Frontal cortex (tissue), 4 donors: ENCODE measurements at places on chromosomes 3 and 15. TPM values are rescaled to one million over a fixed set of nuclear protein-coding genes. Genes with fewer than 3 reads are reported as not detected.

- no peak for DNase-seq
Measured at GRCh38 chr3:73490453-73491286, 134.1 kb downstream of the PDZRN3 start.

GRCh38 chr3:45760878-45761711, 35.2 kb downstream of the SLC6A20 start:
- peak; percentile 74 for DNase-seq

GRCh38 chr3:73427048-73427706, 197.6 kb downstream of the PDZRN3 start:
- DNase-seq, result no peak

RBPMS2 gene
- total RNA-seq, result under 0.01 TPM

GRCh38 chr3:65052101-65052500, 364.3 kb upstream of the ADAMTS9 start:
- no peak for DNase-seq

DNA sequence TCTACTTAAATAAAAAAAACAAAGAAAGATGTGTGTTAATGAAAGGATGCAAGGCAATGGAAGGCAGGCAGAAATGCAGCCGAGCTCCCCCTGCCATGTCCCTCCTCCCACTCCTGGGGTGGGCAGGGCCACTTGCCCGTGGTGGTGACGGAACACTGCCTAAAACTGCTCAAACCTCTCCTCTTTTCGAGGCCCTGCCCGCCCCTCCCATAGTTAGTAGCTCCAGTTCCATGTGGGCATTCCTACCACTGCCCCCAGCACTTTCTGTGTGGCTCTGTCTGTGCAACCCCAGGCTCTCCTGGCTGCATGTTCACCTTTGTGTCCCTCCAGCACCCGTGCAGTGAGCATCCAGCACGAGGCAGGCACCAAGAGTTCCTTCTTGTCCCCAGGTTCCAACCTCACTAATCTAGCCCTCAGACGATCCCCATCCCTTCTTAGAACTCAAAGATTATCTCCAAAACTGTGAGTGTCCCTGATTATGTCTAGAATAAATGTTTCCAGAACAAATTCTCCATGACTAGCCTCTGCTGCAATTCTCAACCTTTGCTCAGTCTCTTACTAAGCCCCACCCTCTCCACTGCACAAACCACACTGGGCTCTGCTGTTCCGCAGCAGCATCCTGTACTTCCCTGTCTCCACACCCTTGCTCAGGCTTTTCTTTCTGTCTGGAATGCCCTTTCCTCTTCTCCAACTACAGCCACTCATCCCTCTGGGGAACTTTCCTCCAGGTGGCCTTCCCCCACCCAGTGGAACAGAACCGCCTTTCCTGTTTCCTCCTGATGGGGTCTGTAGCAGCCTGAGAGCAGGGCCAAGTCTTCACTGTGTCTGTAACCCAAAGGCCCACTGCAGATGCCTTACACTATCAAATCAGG, 32.6 kb upstream of the SPTBN5 start:
- DNase-seq, result no peak

DNA sequence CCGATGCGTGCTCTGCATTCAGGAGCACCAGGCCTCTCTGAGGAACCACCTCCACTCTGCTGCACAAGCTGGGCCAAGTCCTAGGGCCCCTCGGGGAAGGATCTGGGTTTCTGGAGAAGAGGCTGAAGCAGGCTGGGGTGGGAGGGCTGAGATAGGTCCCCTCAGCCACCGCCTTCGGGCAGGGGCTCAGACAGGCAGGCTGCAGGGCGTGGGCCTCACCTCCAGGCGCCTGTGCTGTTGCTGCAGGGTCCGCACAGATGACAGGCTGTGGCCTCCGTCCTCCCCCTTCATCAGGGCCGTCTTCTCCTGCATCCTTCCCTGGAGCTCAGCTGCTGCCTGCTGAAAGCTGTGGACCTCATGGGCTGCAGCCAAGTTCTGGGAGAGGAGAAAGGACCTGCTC, 15.2 kb downstream of the PLA2G4B start:
- no peak for DNase-seq

- no peak for DNase-seq
Measured at GRCh38 chr3:30034246-30034991, 572.0 kb upstream of the TGFBR2 start.

- DNase-seq, result no peak
Measured at GRCh38 chr15:64343222-64343621, 12.8 kb downstream of the CSNK1G1 start.

GRCh38 chr3:186458306-186459107, 85.7 kb downstream of the CRYGS start:
- no peak for DNase-seq

DNA sequence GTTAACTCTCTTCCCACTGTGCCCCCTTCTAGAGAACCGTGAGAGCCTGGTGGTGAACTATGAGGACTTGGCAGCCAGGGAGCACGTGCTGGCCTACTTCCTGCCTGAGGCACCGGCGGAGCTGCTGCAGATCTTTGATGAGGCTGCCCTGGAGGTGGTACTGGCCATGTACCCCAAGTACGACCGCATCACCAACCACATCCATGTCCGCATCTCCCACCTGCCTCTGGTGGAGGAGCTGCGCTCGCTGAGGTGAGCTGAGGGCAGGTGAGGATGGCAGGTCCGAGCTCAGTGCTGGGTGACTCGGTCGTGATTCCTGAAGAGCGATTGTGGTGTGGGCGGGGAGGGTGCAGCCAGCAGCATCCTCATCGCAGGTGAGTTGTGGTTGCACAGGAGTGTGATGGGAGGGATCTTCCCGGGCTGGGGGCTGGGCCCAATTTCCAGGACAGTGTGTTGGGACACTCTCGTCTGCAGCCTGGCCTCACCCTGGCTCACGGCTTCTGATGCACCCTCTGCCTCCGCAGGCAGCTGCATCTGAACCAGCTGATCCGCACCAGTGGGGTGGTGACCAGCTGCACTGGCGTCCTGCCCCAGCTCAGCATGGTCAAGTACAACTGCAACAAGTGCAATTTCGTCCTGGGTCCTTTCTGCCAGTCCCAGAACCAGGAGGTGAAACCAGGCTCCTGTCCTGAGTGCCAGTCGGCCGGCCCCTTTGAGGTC, 8.0 kb downstream of the MCM2 start:
- DNase-seq, result no peak

GRCh38 chr3:158312560-158313141, 202.8 kb downstream of the RSRC1 start:
- no peak for DNase-seq

DNA sequence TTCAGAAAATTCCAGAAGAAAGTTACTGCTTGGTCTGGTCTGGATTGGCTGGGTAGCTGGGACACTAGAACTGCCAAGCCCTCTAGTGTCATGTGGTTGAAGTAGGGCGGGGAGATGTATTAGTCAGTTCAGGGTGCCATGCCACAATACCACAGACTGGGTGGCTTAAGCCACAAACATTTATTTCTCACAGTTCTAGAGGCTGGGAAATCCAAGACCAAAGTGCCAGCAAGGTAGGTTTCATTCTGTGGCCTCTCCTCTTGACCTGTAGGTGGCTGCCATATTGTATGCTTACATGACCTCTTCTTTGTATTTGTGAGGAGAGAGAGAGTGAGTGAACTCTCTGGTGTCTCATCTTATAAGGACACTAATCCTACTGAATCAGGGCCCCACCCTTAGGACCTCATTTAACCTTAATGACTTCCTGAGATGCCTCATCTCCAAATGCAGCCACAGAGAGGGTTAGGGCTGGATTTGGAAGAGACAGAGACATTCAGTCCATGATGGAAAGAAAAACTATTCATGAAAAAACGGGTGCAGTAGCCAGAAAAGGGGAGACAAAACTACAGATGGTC, 18.1 kb upstream of the ZSCAN2 start:
- DNase-seq, result no peak

GRCh38 chr3:187261541-187261969, 30.0 kb downstream of the MASP1 start:
- no peak for DNase-seq

FLNB gene
- 16.3 TPM for total RNA-seq

- DNase-seq, result no peak
Measured at GRCh38 chr3:29465836-29466235, 185.0 kb downstream of the RBMS3 start.

ARGFX gene
- total RNA-seq, result not detected

DUOXA2 gene
- total RNA-seq, result not detected

DNA sequence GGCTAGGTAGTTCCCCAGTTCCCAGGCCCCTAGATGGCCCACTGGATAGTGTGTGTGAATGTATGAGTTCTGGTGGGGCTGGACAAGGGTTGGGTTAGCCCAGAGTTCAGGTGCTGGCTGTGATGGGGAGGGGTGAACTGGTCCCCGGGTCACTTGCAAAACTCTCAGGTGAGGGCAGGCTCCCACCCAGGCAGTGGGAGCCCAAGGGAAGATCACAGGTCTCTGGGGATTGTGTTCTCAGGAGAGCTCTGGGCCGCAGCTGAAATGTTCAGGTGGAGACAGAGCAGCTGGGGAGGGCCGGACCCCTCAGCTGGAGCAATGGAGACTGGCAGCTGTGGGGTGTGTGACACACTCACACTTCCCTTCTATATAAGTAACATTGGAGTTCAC, 12.8 kb upstream of the FAM98B start:
- no peak for DNase-seq

GRCh38 chr3:178231645-178232044, 304.6 kb upstream of the KCNMB2 start:
- no peak for DNase-seq

PLSCR4 gene
- 5.7 TPM for total RNA-seq

GRCh38 chr3:71429597-71429988, 153.9 kb downstream of the FOXP1 start:
- no peak for DNase-seq

GRCh38 chr3:112395181-112395895, 62.4 kb downstream of the CD200 start:
- no peak for DNase-seq

- DNase-seq, result no peak
Measured at GRCh38 chr3:5217824-5218595, 30.5 kb downstream of the EDEM1 start.

DNA sequence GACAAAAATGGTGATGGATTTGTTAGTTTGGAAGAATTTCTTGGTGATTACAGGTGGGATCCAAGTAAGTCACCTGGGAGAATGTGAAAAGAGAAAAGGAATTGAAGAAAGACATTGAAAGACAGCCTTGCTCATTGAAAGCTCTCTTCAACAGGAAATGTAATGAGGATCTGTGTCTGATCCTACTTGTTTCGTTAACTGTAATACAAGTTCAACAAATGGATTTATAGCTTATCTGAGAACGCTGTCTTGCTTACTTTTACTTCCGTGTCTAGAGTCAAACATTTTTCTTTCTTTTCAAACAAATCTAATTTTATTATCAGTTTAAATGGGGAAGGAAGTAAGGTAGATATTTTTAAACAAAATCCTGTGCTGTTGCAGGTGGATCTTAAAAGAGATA, 15.9 kb downstream of the RCN2 start:
- DNase-seq, result no peak

DNA sequence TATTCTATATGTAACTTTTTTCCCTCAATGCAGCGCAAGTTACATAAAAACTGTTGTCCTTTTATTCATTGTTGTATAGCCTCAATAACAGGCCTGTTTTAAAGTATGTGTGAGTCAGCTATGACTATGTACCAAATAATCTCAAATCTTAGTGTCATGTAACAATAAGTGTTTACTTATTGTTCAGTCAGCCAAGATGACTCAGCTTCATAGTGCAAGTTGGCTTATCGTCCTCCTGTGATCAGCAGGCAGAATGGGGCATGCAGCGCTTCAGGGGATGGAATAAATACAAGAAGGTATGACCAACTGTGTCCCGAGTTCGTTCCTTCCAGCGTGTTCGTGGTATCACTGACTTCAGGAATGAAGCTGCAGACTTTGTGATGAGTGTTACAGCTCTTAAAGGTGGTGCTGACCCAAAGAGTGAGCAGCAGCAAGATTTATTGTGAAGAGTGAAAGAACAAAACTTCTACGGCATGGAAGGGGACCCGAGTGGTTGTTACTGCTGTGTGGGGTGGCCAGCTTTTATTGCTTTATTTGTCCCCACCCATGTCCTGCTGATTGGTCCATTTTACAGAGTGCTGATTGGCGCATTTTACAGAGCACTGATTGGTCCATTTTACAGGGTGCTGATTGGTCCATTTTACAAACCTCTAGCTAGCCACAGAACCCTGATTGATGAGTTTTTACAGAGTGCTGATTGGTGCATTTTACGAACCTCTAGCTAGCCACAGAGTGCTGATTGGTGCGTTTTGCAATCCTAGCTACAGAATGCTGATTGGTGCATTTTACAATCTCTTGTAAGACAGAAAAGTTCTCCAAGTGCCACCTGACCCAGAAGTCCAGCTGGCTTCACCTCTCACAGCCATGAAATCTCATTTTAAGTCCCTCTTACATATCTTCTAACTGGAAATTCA, 1016.0 kb downstream of the MCTP2 start:
- DNase-seq, result no peak

SEMA3F gene
- 9.4 TPM for total RNA-seq

DNA sequence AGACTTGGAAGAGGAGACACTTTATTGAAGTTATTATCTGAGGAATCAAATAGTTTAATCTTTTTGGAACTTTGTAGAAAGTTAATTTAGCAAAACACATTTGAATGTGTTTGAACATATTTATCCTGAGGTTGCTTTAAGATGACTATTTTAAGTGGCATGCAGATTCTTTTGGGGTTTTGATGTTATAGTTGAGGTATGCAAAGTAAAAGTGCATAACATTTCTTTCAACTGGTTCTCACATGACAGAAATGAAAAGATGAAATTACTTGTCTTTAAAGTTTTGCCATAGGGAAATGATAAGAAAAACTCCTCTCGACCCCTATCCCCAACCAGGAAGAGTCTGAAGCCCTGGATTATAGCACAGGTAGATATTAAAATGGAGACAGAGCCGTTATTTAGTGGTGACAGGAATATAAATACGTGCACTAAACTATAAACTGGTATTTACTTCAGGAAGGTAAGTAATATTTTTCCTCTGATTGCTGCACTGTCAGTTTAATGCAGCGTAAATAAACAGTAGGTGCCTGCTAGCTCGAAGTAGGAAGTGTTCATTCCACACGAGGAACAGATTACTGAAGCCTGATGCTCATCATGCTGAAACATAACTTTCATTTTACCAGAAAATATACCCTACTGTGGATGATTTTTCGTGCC, 15.1 kb upstream of the SATB1 start:
- DNase-seq, result no peak

DNA sequence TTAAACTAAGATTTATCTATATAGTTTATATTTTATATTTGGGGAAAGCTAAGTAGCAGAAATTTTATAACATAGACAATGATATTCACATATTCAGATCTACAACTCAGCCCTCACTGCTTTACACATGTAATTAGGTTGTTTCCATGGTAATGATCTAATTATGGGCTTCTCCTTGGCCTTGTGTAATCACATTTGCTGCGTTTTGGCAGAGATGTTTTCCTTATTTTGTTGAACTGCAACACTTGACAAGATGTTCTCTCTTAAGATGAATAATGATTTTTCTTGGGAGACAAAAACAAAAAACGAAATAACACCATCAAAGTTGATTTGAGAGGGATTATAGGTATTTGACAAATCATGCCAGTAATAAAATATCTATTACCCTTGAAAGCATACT, 635.6 kb upstream of the TBL1XR1 start:
- DNase-seq, result no peak
